ENCODE measurements at places on chromosomes 2 and 18.

DNA sequence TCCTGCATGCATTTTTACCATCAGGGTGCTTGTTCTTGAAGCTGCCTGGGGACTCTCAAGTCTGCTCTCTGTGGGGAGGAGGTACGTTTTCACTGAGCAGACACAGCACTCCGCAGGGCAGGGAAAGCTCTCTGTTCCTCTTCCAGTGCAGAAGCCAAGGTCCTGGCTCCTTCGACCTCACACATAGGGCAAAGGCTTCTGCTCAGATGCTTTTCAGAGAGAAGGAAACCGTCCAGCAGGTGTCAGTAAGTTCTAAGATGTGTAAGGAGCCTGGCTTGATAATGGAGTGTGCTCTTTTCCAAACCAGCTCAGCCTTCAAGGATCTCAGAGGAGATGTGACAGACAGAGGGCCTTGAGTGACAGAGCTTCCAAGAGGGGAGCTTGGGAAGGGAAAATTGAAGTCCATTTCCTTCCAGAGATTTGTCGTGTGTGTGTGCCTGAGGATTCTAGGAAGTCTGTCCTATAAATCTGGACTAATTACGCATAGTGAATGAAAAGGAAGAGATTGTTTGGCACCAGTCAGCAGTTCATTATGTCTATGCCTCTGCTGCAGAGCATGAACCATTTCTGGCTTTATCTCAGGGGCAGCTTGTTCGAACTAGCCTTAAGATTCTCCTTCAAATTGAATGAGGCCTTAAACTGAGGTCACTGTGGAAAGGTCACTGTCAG lies 67.3 kb upstream of the UPP2 start:
- DNase-seq: no peak

DNA sequence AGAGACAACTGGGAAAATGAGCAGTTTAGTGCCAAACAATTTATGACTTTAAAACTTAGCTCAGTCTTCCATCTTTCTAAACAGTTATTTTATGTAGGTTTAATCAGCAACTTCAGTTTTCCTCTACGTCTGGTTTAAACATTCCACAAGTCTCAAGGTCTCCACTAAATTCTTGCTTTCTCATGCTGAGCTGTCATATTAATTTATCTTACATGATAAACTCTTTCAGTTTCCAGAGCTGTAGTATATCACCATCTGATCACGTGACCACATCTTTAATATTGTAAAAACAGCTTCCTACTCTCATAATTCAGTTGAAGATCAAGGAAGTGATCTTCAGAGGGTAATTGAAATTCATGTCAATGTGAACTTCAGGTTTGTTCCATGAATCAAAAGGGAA lies 158.6 kb downstream of the ZNF804A start:
- DNase-seq: no peak

DNA sequence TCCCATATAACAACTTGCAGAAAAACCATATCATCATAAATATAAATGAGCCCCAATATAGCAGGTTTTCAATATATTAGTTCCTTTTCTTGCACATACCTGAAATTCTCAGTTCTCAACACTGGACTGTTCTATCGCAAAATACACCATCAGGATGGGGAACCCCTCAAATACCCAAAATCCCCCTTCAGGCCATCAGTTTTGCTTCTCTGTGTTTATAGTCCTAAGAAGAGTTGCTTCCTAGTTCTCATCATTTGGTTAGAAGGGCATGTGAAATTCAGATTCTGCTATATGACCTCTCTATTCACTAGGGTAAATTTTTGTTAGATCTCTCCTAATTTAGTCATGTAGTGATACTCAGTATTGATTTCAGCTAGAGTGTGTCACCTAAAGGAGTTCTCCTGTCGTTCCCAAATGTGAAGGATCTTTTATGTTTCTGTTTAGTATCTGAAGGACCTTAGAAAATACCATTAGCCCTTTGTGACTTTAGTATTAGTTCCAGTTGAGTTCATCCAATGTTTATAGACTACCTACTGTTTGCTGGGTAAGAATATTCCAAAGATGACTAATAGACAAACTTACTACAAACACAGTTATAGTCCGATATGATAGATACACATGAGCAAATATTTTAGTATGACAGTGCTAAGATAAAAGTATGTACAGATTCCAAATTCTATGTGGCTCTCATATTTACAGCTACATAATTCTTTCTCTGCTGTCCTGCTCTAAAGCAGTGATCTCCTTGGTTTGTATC lies 115.8 kb downstream of the TTC27 start:
- DNase-seq: no peak

DNA sequence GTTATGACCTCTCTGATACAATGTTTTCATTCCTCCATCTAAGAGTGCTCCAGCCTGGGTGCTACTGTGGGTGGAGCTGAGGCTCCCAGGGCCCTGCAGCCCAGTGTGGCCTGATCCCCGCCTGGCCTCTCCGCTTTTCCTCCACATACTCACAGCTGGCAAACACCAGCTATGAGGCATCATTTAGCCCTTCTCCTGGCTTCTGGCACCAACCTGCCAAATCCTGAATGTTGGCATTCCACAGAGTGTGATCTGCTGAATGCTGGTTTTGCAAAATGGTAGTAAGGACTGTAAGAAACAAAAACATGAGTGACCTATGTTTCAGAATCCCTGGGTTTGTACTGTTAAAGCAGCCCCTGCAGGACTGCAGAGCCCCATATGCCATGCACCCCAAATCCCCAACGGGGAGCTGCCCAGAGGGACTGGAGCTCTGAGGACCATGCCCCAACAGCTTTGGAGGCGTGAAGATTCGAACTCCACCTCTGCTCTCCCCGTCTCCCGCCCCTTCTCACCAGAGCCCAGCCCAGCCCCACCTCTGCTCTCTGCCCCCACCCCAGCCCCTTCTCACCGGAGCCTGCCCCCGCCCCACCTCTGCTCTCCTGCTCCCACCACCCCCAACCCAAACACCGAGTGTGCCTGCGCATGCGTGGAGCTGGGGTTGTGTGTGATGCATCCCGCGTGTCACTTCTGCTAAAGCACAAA lies 4.2 kb downstream of the SLC66A2 start:
- DNase-seq: no peak

DNA sequence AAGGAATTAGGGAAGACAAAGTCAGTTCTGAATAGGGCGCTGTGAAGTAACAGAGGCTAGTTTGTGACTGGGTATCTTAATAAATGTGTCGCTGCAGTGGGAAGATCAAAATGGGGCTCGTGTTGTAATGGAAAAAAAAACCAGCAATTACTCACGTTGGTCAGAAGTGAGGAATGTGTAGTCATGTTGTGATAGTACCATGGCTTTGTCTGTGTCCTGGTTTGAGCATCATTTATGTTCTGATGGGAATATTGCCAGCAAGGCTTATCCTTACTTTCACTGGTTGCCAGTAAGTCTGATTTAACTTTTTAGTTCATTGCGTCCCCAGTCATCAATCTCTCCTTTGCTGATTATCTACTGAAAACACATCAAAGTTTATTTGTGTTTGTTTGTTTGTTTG lies 467.6 kb downstream of the NYAP2 start:
- DNase-seq: no peak

- no peak for DNase-seq
Observed at GRCh38 chr2:38709567-38710194, 41.5 kb downstream of the SRSF7 start.

- DNase-seq: no peak
Observed at GRCh38 chr2:44939106-44940048, 2.1 kb upstream of the SIX3 start.
